ENCODE measurements at places on chromosomes 12 and 14. TPM values are rescaled to one million over a fixed set of nuclear protein-coding genes. Genes with fewer than 3 reads are reported as not detected.

DNA sequence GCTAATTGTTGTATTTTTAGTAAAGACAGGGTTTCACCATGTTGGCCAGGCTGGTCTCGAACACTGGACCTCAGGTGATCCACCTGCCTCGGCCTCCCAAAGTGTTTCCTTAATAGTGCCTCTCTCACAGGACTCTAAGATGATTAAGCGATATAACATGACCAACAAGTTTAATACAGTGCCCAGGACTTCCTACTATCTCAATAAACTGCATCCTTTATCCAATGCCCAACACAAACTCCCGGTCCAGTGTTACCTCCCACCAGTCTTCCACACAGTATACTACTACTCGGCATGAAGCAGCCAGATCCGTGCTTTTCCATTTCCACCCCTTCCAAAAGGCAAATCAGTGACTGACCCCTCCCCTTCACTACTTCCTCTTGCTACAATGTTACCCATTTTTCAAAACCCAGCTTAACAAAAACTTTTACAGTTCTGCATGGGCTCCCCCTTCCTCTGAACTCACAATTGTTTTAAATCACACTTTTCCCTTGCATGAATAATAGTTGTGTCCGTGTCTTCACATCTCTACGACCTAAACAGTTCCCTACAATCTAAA, 900 bp downstream of the NOP2 start:
- peak overlapping the region; percentile 99 for H3K27ac ChIP-seq
- H3K27me3 ChIP-seq: no peaks in the 10 kb centered on the region
- H3K4me3 ChIP-seq: peak overlapping the region; percentile 100
- H3K36me3 ChIP-seq: peaks cover 64% of the 10 kb centered on the region

The CLEC4D gene
- not detected for total RNA-seq

GRCh38 chr12:111457577-111457976, 51.9 kb downstream of the SH2B3 start:
- H3K27ac ChIP-seq: no peak overlapping the region
- H3K4me3 ChIP-seq: no peak overlapping the region
- H3K27me3 ChIP-seq: no peaks in the 10 kb centered on the region

The TROAP gene
- 115 TPM for total RNA-seq

The ALDH6A1 gene
- total RNA-seq: 19.1 TPM

The GPRC5D gene
- 0.22 TPM for total RNA-seq

- H3K27ac ChIP-seq: no peak overlapping the region
- H3K4me3 ChIP-seq: no peak overlapping the region
- DNase-seq: no peak
- peaks cover 13% of the 10 kb centered on the region for H3K27me3 ChIP-seq
- H3K36me3 ChIP-seq: no peaks in the 10 kb centered on the region
- H3K4me1 ChIP-seq: peaks cover 4% of the 10 kb centered on the region
These were observed 1.2 kb downstream of the KRT3 start for GRCh38 chr12:52794479-52795331.

GRCh38 chr14:42110167-42110566, 503.5 kb downstream of the LRFN5 start:
- no peak overlapping the region for H3K4me3 ChIP-seq
- no peaks in the 10 kb centered on the region for H3K4me1 ChIP-seq
- no peaks in the 10 kb centered on the region for H3K36me3 ChIP-seq
- no peak overlapping the region for H3K27ac ChIP-seq
- DNase-seq: no peak

The HVCN1 gene
- 18.7 TPM for total RNA-seq

GRCh38 chr12:47268501-47269454, 189.0 kb upstream of the AMIGO2 start:
- peaks cover 15% of the 10 kb centered on the region for H3K36me3 ChIP-seq
- no peak overlapping the region for H3K27ac ChIP-seq
- peaks cover 58% of the 10 kb centered on the region for H3K4me1 ChIP-seq

DNA sequence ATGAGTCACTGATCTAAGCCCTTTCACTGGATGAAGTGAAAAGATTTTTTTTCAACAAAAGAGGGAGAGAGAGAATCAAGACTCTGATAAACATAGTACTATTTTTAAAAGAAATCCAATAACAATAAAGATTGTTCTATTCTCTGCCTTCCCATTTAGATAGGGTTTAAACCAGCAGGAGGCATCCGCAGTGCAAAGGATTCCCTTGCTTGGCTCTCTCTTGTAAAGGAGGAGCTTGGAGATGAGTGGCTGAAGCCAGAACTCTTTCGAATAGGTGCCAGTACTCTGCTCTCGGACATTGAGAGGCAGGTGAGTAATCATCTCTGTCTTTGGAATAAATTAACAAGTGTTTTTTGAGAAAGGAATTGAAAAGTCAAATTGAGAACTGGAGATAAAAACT, 124.9 kb downstream of the DERA start:
- H3K4me1 ChIP-seq: no peaks in the 10 kb centered on the region
- H3K36me3 ChIP-seq: peaks cover 9% of the 10 kb centered on the region
- no peaks in the 10 kb centered on the region for H3K27me3 ChIP-seq
- no peak overlapping the region for H3K4me3 ChIP-seq
- no peak overlapping the region for H3K27ac ChIP-seq

The CCDC38 gene
- not detected for total RNA-seq

GRCh38 chr12:65415826-65416225, 137.3 kb downstream of the MSRB3 start:
- no peaks in the 10 kb centered on the region for H3K36me3 ChIP-seq
- H3K27ac ChIP-seq: no peak overlapping the region
- no peak for DNase-seq
- no peaks in the 10 kb centered on the region for H3K4me1 ChIP-seq
- no peaks in the 10 kb centered on the region for H3K27me3 ChIP-seq

- no peaks in the 10 kb centered on the region for H3K27me3 ChIP-seq
- H3K27ac ChIP-seq: no peak overlapping the region
- H3K4me1 ChIP-seq: peaks cover 17% of the 10 kb centered on the region
- no peak overlapping the region for H3K4me3 ChIP-seq
- H3K36me3 ChIP-seq: peaks cover 21% of the 10 kb centered on the region
- DNase-seq: no peak
These were observed 119.5 kb downstream of the CRACR2A start for GRCh38 chr12:3633396-3633795.

The CACNA1C gene
- 0.15 TPM for total RNA-seq

DNA sequence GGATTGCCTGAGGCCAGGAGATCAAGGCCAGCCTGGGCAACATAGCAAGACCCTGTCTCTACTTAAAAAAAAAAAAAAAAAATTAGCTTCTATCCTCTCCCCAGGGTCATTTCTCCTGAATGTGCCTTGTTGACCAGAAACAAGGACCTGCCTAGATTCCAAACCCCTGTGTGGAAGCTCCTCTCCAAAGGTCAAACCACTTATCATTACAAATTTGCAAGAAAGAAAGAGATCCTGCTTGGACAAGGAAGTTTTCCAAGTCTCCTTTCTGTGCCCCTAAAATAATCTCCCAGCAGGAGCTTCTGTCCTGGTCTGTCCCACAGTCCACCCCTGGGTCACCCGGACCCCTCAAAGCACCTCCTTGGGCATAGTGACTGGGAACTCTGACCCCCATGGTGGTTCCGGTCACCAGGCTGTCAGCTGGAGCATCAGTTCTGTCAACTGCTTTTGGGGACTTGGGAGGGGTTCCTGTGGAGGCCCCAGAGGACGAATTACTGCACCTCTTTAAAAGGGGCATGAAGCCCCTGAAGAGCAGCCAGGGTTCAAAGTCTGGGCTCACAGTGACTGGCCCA, 38.4 kb downstream of the ACTN1 start:
- DNase-seq: no peak
- H3K4me3 ChIP-seq: no peak overlapping the region
- H3K4me1 ChIP-seq: peaks cover 38% of the 10 kb centered on the region

The MYF6 gene
- total RNA-seq: not detected

The DERA gene
- 35.1 TPM for total RNA-seq

DNA sequence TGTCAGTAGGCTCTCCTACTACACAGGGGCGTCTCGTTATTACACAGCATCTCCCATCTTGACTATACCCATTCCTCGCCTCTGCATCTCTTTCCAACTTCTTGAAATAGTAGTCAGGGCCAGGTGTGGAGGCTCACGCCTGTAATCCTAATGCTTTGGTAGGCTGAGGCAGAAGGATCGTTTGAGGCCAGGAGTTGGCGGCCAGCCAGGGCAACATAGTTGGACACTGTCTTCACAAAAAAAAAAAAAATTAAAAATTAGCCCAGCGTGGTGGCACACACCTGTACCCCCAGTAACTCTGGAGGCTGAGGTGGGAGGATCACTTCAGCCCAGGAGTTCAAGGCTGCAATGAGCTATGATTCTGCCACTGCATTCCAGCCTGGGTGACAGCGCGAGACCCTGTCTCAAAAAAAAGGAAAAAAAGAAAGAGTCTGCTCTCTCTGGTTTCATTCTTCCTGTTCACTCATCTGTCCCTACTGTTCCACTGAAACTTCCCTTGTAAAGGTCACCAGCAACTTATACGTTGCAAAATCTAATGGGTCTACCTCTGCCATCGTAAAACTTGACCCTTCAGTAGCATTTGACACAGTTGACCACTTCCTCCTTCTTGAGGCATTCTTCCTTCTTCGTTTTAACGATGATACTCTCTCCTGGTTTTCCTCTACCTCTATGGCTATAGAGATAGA, 41.0 kb upstream of the PTGR2 start:
- H3K36me3 ChIP-seq: no peaks in the 10 kb centered on the region
- peaks cover 14% of the 10 kb centered on the region for H3K4me1 ChIP-seq
- H3K27ac ChIP-seq: no peak overlapping the region

The FAIM2 gene
- total RNA-seq: 0.50 TPM

The FAM186B gene
- 0.15 TPM for total RNA-seq
